Thyroid gland (tissue), 4 donors: ENCODE measurements at places on chromosomes 2 and 18. TPM values are rescaled to one million over a fixed set of nuclear protein-coding genes. Genes with fewer than 3 reads are reported as not detected.
A peak's percentile ranks its signal among the peaks of the same experiment; 100 is the strongest.

The SDC1 gene
- 28.0 TPM for total RNA-seq

The DAW1 gene
- total RNA-seq, result not detected

The SERPINB11 gene
- total RNA-seq, result not detected

The MROH2A gene
- total RNA-seq, result 1.3 TPM

The NOSTRIN gene
- 23.4 TPM for total RNA-seq

The TMEM247 gene
- not detected for total RNA-seq

The CYP1B1 gene
- 42.2 TPM for total RNA-seq

GRCh38 chr2:200616656-200617055, 30.8 kb downstream of the AOX1 start:
- H3K4me3 ChIP-seq, result no peak overlapping the region
- H3K36me3 ChIP-seq, result no peaks in the 10 kb centered on the region
- no peaks in the 10 kb centered on the region for H3K27me3 ChIP-seq
- DNase-seq, result no peak

GRCh38 chr2:70994009-70994698, 519 bp downstream of the TEX261 start:
- H3K4me1 ChIP-seq, result peaks cover 18% of the 10 kb centered on the region
- H3K36me3 ChIP-seq, result peaks cover 22% of the 10 kb centered on the region
- H3K27ac ChIP-seq, result peak overlapping the region; percentile 69
- H3K27me3 ChIP-seq, result no peaks in the 10 kb centered on the region
- peak; percentile 47 for DNase-seq
- peak overlapping the region; percentile 80 for H3K4me3 ChIP-seq

DNA sequence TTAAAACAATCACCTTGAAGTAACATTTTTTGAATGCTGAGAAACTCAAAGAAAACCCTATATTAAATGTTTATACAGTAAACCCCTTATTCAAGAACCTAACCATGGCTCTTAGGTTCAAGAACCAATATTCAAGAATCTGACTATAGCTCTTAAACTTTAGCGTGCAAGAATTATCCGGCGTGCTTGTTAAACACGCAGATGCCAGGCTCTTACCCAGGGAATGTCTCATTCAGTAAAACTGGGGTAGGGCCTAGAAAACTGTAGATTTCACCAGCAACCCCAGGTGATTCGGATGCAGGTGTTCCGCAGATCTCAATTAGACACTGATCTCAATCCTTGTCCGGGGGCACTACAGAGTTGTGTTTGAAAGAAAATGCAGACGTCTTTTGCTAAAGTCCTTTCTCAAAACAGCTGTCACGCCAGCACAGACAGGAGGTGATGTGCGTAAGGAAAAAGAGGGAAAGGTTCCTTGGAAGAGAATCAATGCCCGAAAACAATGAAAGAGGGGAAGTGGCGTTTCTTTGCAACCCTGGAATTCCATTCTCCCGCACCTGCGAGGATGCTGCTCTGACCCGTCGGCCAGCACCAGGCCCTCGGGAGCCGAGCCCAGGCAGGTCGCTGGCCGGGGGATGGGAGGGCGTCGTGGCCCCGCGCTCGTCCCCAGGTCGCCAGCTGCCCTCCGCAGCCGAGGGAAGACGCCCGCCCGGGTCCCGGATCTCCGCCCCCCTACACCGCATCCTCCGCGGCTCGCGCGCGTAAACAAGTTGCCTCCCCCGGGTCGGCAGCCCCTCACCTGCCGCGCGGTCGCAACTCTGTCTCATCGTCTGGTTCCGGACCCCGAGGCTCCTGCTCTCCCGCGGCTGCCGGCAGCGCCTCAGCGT, 851 bp downstream of the EIF2AK3 start:
- no peaks in the 10 kb centered on the region for H3K36me3 ChIP-seq
- H3K27me3 ChIP-seq, result no peaks in the 10 kb centered on the region
- H3K4me1 ChIP-seq, result peaks cover 38% of the 10 kb centered on the region
- peak; percentile 41 for DNase-seq
- H3K27ac ChIP-seq, result peak overlapping the region; percentile 91

DNA sequence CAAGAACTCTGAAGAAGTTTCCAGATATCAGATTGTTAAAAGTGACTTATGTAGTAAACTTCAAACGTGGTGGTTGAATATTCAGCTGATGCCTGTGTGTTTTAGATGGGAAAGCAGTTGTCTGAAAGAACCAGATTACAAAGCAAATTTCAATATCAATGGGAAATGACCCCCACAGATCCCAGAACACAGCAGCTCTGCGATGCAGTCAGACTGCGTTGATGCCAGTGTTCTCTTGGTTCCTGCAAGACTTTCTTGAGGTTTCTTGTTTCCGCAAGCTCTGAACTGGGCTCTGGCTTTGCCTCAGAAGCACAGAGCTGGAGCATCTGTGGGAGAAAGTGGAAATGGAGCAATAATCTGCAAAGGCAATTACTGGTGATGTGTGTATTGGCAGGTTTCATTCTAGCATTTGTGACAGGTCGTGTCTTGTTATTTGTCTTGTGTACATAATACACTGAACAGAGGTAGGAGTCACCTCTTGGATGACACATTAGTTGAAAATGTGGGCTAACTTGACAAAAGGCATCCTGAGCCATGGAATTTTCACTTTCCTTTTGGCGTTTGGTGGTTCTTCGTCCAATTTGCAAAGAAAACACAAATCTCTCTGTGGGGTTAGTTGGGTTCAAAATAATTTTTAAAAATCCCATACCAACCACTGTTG, 10.8 kb upstream of the LYPD6B start:
- H3K4me3 ChIP-seq, result no peak overlapping the region
- peaks cover 4% of the 10 kb centered on the region for H3K27me3 ChIP-seq
- H3K27ac ChIP-seq, result no peak overlapping the region
- no peaks in the 10 kb centered on the region for H3K4me1 ChIP-seq

DNA sequence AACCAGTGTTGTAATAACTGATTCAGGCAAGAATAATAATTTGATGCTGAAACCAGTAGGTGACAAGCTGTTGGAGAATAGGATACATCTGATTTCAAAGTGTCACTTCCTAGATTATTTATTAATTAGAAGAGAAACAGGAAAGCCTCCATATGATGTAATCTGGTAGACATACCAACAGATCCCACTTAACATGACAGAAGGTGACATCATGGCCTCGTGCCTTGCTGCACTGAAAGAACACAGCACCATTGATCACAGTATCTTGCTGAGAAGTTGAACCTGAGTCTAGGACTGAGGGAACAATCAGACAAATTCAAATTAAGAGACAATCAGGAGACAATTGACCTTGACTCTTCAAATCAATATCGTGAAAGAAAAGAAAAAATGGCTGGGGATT, 131.6 kb upstream of the DLGAP1 start:
- H3K27ac ChIP-seq, result no peak overlapping the region
- no peak overlapping the region for H3K4me3 ChIP-seq
- DNase-seq, result no peak
- no peaks in the 10 kb centered on the region for H3K36me3 ChIP-seq

DNA sequence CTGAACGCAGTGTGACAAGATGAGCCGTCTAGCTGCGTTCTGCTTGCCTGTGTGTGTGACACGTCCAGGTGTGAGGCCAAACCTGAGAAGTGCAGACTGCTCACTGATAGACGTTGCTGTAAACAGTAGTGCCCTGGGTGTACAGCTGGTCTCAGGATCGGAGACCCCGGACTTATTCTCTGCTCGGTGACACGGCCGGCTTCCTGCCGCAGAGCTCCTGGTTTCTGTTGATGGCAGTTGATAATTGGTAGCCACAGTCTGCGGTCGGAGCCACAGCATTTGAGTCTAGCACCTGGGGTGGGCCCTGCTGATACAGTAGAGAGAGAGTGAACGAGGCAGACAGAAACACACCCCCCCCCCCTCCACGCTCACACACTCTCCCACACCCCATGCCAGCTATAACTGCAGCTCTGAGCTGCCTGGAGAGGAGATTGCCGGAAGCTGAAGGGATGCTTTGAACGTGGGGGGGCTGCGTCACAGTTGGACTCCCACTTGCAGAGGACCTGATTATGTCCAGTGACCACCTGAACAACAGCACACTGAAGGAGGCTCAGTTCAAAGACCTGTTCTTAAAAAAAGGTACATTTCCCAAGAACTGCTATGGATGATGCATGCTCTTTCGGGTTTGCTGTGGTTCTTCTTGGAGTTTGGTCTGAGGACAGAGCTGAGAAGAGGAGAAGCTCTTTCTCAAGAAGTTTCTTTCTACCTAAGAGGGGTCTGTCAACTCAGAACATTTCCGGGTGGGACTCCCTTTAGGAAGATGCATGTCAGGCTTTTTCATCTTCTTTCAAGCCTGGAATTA, 114.0 kb downstream of the FAM210A start:
- DNase-seq, result no peak
- H3K27me3 ChIP-seq, result no peaks in the 10 kb centered on the region
- peaks cover 42% of the 10 kb centered on the region for H3K4me1 ChIP-seq
- no peak overlapping the region for H3K4me3 ChIP-seq
- no peak overlapping the region for H3K27ac ChIP-seq
- H3K36me3 ChIP-seq, result no peaks in the 10 kb centered on the region

GRCh38 chr18:53486296-53486695, 738.2 kb downstream of the MBD2 start:
- no peaks in the 10 kb centered on the region for H3K36me3 ChIP-seq
- no peak for DNase-seq
- H3K4me3 ChIP-seq, result no peak overlapping the region
- H3K4me1 ChIP-seq, result no peaks in the 10 kb centered on the region

- H3K36me3 ChIP-seq, result no peaks in the 10 kb centered on the region
- H3K27ac ChIP-seq, result no peak overlapping the region
- H3K4me3 ChIP-seq, result no peak overlapping the region
- no peaks in the 10 kb centered on the region for H3K4me1 ChIP-seq
- no peaks in the 10 kb centered on the region for H3K27me3 ChIP-seq
Observed at GRCh38 chr18:59719544-59720181, 22.4 kb upstream of the CCBE1 start.

DNA sequence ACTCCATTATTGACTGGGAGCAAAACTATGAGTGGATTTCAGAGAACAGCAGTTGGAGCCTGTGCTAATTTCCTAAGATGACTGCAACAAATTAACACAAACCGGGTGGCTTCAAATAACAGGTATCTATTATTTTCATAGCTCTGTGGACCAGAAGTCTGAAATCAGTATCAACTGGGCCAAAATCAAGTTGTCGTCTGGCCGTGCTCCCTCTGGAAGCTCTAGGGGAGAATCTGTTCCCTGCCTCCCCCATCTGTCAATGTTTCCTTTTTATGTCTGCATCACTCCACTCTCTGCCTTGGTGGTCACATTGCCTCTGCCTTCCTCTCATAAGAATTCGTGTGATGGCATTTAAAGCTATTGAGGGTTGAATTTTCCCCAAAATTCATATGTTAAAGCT, 269.8 kb downstream of the TMX3 start:
- H3K27me3 ChIP-seq, result no peaks in the 10 kb centered on the region
- no peaks in the 10 kb centered on the region for H3K36me3 ChIP-seq
- no peak for DNase-seq
- no peak overlapping the region for H3K4me3 ChIP-seq

DNA sequence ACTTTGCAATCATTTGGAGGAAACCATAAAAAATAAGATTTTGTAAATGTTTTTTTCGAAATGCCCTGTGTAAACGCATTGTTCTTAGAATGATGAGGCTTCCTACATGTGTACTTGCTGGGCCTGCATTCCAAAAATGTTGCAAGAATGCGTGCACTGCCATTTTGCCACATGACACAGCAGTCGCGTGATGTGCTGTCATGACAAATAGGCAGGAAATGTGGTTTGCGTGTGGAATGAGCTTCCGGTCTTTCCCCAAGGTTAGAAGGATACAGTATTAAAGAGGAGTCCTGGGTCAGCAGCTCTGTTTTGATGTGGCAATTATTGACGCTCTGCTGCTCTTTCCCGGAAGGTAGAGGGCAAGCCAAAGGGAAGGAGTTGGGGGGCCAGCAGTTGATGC, 18.1 kb upstream of the SERPINB2 start:
- no peak for DNase-seq
- H3K27ac ChIP-seq, result no peak overlapping the region
- no peaks in the 10 kb centered on the region for H3K4me1 ChIP-seq
- H3K27me3 ChIP-seq, result no peaks in the 10 kb centered on the region
- no peaks in the 10 kb centered on the region for H3K36me3 ChIP-seq

GRCh38 chr2:160379399-160379798, 114.2 kb downstream of the RBMS1 start:
- peak overlapping the region; percentile 30 for H3K27ac ChIP-seq
- no peaks in the 10 kb centered on the region for H3K27me3 ChIP-seq
- peaks cover 16% of the 10 kb centered on the region for H3K4me1 ChIP-seq
- no peak overlapping the region for H3K4me3 ChIP-seq
- no peak for DNase-seq
- no peaks in the 10 kb centered on the region for H3K36me3 ChIP-seq

- peak overlapping the region; percentile 81 for H3K4me3 ChIP-seq
- H3K27ac ChIP-seq, result peak overlapping the region; percentile 88
- no peaks in the 10 kb centered on the region for H3K36me3 ChIP-seq
- peak; percentile 38 for DNase-seq
Observed at GRCh38 chr18:63316612-63317555, 2.7 kb downstream of the BCL2 start.

DNA sequence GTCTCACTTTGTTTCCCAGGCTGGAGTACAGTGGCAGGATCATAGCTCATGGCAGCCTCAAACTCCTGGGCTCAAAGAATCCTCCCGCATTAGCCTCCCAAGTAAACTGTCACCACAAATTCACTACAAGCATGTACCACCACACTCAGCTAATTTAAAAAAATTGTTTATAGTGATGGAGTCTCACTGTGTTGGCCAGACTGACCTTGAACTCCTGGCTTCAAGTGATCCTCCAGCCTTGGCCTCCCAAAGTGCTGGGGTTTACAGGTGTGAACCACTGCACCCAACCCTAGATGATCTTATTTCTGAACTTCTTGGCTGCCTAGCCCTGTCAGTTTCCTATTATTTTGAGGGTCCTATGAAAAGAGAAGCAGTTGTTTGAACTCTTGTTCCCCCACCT, 14.8 kb downstream of the DYNC2LI1 start:
- no peaks in the 10 kb centered on the region for H3K27me3 ChIP-seq
- peaks cover 4% of the 10 kb centered on the region for H3K4me1 ChIP-seq
- no peak overlapping the region for H3K27ac ChIP-seq
- peaks cover 4% of the 10 kb centered on the region for H3K36me3 ChIP-seq
- DNase-seq, result no peak
